ENCODE measurements at places on chromosomes 4 and X. TPM values are rescaled to one million over a fixed set of nuclear protein-coding genes. Genes with fewer than 3 reads are reported as not detected.
A peak's percentile ranks its signal among the peaks of the same experiment; 100 is the strongest.

GRCh38 chr4:183402771-183403170 is 41.7 kb upstream of the CDKN2AIP start:
- DNase-seq = no peak
- no peak overlapping the region for H3K4me3 ChIP-seq
- H3K4me1 ChIP-seq = peaks cover 5% of the 10 kb centered on the region
- no peaks in the 10 kb centered on the region for H3K36me3 ChIP-seq

DNA sequence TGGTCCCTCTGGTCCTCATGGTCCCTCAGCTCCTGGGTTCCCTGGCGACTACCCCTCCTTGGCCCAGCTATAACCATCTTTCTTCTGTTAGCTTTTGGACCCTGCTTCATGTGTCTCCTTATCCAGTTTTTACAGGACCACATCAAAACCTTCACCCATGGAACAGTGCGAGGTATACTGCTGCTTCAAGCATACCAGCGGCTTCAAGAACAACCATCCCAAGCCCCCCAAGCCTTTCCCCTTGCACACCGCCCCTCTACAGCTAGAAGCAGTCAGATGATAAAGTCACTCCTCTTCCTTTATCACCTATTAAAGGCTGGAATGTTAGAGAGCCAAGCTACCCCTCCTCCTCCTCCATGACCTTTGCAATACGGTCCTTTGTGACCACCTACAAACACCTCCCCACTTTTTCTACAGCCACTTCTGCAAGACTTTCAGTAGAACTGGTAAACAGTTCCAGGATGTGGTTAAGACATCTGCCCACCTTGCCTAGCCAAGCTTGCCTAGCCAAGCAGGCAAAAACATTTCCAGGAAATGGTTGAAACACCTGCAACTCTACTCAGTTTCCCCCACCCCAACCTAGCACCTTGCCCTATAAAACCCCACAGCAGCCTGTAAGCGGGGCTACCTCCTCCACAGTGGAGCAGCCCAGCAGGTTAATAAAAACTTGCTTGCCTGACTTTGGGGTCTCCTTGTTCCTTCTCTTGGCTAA is 125.7 kb downstream of the ZC4H2 start:
- H3K4me1 ChIP-seq = no peaks in the 10 kb centered on the region
- no peak overlapping the region for H3K4me3 ChIP-seq
- no peaks in the 10 kb centered on the region for H3K27me3 ChIP-seq
- DNase-seq = no peak
- no peak overlapping the region for H3K27ac ChIP-seq
- H3K36me3 ChIP-seq = no peaks in the 10 kb centered on the region

GRCh38 chr4:128682942-128683666 is 126.4 kb upstream of the JADE1 start:
- no peak overlapping the region for H3K4me3 ChIP-seq
- no peak for DNase-seq
- H3K36me3 ChIP-seq = no peaks in the 10 kb centered on the region

FAM9C gene
- not detected for total RNA-seq

ASB11 gene
- total RNA-seq = not detected

GRCh38 chrX:65407157-65407626 is 127.4 kb downstream of the LAS1L start:
- H3K36me3 ChIP-seq = no peaks in the 10 kb centered on the region
- H3K4me3 ChIP-seq = peak overlapping the region; percentile 39
- DNase-seq = no peak
- H3K27me3 ChIP-seq = no peaks in the 10 kb centered on the region
- H3K27ac ChIP-seq = no peak overlapping the region
- no peaks in the 10 kb centered on the region for H3K4me1 ChIP-seq

DNA sequence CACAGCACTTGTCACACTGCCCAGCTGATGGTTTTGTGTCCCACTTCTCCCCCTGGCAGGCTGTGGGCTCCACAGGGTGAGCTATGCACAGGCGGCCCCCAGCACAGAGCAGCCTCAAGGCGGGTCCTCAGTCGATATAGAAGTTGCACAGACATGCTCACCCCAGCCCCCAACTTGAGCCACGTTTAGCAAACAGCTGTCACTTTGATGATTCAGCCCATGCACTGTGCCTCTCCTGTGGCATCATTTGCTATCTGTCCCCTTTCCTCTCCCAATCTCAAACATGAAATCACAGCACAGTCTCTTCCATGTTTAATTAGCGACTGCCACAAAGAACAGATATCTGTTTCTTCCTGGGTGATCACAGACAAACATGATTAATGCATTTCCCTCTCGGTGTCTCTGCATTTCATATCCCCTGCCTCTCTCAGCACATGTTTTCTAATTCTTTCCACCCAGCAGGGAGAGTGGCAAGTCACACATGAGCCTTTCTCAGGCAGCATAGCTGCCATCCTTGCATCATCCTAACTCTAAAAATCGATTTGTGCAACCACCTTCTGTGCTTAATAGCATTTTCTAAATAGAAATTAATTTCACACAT is 204.9 kb downstream of the EVC2 start:
- no peak overlapping the region for H3K27ac ChIP-seq
- peaks cover 8% of the 10 kb centered on the region for H3K36me3 ChIP-seq
- no peaks in the 10 kb centered on the region for H3K27me3 ChIP-seq
- no peak for DNase-seq
- no peak overlapping the region for H3K4me3 ChIP-seq

GRCh38 chr4:25872851-25873631 is 10.3 kb upstream of the SEL1L3 start:
- no peak for DNase-seq
- no peaks in the 10 kb centered on the region for H3K36me3 ChIP-seq
- H3K4me3 ChIP-seq = no peak overlapping the region
- no peaks in the 10 kb centered on the region for H3K4me1 ChIP-seq
- H3K27me3 ChIP-seq = no peaks in the 10 kb centered on the region

GRCh38 chr4:148116969-148117368 is 325.2 kb downstream of the NR3C2 start:
- no peaks in the 10 kb centered on the region for H3K27me3 ChIP-seq
- no peak overlapping the region for H3K27ac ChIP-seq
- peaks cover 8% of the 10 kb centered on the region for H3K36me3 ChIP-seq

- H3K27ac ChIP-seq = no peak overlapping the region
- H3K36me3 ChIP-seq = no peaks in the 10 kb centered on the region
- H3K4me3 ChIP-seq = no peak overlapping the region
- peaks cover 21% of the 10 kb centered on the region for H3K27me3 ChIP-seq
- DNase-seq = no peak
Observed at GRCh38 chr4:108165586-108165985, 3.1 kb downstream of the LEF1 start.

DNA sequence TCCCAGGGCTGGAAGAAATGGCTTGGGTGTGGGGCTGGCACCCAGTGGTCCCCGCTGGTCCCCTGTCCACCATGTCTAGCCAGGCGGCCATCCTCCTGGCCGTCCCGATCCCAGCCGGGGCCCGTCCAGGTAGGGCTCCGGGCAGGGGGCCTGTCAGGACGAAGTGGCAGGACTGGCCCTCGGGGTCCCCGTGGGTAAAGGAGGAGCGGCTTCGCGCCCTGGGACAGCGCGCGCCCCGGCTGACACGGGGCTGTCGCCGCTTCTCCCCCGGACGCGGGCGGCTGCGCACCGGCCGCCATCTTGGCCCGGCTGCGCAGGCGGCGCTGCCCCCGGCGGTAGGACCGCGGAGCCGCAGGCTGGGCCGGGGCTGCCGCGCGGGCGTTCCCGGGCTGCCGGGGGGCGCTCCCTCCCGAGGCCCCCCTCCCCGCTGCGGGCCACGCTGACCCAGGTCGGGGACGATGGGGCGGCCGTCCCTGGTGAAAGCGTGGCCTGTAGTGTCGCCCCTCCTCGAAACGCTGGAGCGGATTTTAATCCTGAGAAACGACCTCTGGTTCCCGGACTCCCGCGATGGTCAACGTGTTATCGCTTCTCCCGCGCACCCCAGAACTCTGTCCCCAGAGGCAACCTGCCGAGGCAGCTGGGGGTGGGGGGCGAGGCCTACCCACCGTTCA is 60.4 kb upstream of the BCOR start:
- H3K36me3 ChIP-seq = no peaks in the 10 kb centered on the region
- DNase-seq = no peak
- H3K27me3 ChIP-seq = no peaks in the 10 kb centered on the region
- no peaks in the 10 kb centered on the region for H3K4me1 ChIP-seq
- H3K4me3 ChIP-seq = peak overlapping the region; percentile 76

- H3K4me1 ChIP-seq = peaks cover 8% of the 10 kb centered on the region
- H3K4me3 ChIP-seq = no peak overlapping the region
- H3K36me3 ChIP-seq = peaks cover 34% of the 10 kb centered on the region
- H3K27me3 ChIP-seq = no peaks in the 10 kb centered on the region
- no peak overlapping the region for H3K27ac ChIP-seq
- no peak for DNase-seq
Observed at GRCh38 chr4:3240936-3241522, 7.9 kb upstream of the MSANTD1 start.

DNA sequence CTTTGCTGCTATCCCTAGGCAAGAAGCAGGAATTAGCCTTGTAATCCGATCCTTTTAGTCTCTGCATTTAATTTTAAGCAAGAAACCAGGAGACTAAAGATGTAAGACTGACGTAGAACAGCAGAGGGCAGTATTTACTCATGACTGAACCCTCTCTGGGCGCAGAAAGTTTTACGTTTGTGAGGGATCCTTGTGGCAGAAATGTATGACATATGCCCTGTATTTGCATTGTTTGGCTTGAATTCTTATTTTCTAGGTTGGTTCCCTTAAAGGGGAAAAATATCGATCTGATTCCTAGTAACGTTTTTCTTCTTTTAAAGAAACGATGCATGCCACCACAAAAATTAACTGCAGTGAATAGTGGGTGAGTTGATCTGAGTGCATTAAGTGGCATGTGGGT is 1.3 kb upstream of the FAT4 start:
- no peak overlapping the region for H3K27ac ChIP-seq
- no peak overlapping the region for H3K4me3 ChIP-seq
- H3K4me1 ChIP-seq = peaks cover 21% of the 10 kb centered on the region
- no peaks in the 10 kb centered on the region for H3K36me3 ChIP-seq

DNA sequence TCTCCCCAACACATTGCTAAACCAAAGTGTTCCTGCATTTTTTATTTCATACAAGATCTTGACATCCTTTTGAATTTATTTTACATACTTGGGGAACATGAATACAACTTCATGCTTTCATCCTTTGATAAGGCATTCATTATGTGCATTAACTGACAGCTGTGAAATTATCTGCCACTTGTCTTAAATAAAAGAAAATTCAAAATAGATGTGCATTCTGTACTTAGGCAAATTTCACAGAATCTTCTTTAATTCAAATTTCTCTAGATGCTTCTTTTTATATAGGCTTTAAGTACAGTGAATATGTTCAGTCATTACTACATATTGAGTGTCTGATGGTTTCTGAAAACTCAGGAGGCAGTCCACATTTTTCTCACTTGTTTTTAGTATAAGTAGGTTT is 518.1 kb downstream of the EPHA5 start:
- DNase-seq = no peak
- H3K27ac ChIP-seq = no peak overlapping the region
- no peaks in the 10 kb centered on the region for H3K4me1 ChIP-seq
- no peaks in the 10 kb centered on the region for H3K36me3 ChIP-seq
- H3K4me3 ChIP-seq = no peak overlapping the region

DNA sequence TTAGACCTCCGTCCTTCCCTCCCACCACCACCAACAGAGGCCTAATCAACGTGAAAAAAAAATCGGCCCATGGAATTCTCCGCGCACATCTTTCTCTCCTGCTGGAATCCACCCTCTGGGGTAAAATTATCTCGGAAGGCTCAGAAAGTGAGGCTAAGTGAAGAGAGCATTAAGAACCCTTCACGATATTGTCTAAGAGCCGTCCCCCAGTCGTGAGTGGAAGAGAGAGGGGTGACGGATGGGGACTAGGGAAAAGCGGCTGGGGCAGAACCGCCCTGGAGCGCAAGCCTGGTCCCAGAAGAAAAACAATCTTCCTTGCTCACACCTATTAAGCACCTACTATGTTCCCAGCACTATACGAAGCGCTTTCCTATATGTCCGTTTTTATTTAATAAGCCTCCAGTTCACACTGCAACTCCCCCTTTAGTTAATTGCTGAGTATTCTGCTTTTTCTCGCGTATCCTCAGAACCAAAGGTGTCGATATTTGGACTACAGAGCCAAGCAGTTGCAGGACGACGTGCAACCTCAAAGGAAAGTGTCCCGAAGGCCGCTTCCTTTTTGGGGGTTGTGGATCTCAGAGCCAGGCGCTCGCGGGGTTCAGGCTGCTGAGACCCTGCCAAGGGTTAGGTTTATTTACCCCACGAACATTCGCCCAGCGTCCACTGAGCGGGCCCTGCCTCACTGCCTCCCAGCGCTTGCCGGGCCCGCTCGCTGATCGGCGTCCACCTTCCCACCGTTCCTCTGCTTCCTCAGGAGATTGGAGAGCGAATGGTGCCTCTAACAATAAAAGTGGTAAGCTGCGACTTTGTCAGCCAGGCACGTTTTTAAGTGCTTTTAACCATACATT is 889 bp downstream of the MGARP start:
- H3K36me3 ChIP-seq = no peaks in the 10 kb centered on the region
- H3K4me1 ChIP-seq = no peaks in the 10 kb centered on the region
- no peaks in the 10 kb centered on the region for H3K27me3 ChIP-seq

CLGN gene
- 0.21 TPM for total RNA-seq

DOK7 gene
- total RNA-seq = 36.7 TPM

TIMM17B gene
- 30.0 TPM for total RNA-seq

GRCh38 chr4:80335554-80336358 is at the start of gene CFAP299:
Gene CFAP299, plus strand, starts transcription at chr4:80335730.
- no peaks in the 10 kb centered on the region for H3K36me3 ChIP-seq
- H3K4me3 ChIP-seq = peak within 1 kb of the TSS; percentile 73
- H3K27ac ChIP-seq = no peak within 1 kb of the TSS
- peaks cover 10% of the 10 kb centered on the region for H3K4me1 ChIP-seq
- DNase-seq = peak; percentile 35

LRAT gene
- total RNA-seq = not detected

DNA sequence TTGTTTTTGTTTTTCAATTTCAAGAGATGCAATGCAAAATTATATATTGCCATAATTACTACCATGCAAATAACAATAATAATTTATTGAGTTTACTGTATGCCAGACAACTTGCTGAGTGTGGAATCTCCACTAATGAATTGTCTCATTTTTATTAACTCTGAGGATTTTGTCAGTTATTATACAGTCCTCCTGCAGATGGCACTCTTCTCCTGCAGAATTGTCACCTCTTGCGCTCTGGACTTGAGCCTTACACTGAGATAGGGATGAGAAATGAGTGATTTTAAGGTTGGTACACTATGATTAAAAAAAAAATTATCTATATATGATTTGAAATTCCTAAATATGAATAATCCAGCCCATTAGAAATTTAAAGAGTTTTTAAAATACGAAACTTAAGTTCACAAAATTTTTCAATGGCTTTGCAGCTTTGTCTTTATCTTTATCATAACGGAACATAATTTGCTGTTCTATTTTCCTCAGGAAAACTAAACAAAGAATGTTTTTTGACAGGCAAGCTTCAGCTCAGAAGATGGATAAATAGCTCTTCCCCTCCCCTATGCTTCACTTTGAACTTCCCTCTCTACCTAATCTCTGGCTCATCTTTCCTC is 12.7 kb upstream of the PAQR3 start:
- no peaks in the 10 kb centered on the region for H3K27me3 ChIP-seq
- DNase-seq = no peak
- no peaks in the 10 kb centered on the region for H3K4me1 ChIP-seq
- H3K36me3 ChIP-seq = no peaks in the 10 kb centered on the region
- no peak overlapping the region for H3K27ac ChIP-seq
- H3K4me3 ChIP-seq = no peak overlapping the region

GRCh38 chrX:110252711-110253110 is 65.2 kb downstream of the AMMECR1 start:
- H3K36me3 ChIP-seq = no peaks in the 10 kb centered on the region
- no peak overlapping the region for H3K4me3 ChIP-seq
- H3K27ac ChIP-seq = no peak overlapping the region

HAUS3 gene
- total RNA-seq = 12.9 TPM

CISD2 gene
- 10.2 TPM for total RNA-seq

Measured in thoracic aorta (tissue), 2 donors.